ENCODE measurements at places on chromosomes 3 and 15.
A peak's percentile ranks its signal among the peaks of the same experiment; 100 is the strongest.

DNA sequence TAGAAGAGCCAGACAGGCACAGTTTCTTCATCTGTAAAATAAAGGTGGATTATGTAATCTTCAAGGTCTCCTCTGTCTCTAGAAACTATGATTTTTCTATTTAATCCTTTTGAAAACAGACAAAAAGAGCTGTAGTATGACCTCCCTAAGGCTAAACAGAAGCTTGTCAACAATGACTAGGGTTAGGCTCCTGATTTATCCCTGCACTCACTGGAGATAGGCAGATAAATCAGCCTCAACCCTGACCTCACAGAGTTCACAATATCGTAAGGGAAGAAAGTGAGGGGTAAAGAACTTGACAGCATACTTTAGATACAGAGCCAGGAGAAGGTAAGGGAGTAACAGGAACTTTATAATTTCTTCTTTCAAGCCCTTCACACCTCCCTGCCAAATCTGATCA, 124.8 kb downstream of the TMCC1 start:
- no peak for DNase-seq

DNA sequence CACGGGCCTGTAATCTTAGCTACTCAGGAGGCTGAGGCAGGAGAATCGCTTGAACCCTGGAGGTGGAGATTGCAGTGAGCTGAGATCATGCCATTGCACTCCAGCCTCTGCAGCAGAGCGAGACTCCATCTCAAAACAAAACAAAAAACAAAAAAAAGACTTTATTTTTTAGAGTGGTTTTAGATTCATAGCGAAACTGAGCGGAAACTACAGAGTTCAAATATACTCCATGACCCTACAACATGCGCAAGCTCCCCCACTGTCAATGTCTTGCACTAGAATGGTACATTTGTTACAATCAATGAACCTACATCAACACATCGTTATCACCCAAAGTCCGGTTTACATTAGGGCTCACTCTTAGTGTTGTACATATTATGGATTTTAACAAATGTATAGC, 2.2 kb upstream of the CRTAP start:
- DNase-seq: no peak

DNA sequence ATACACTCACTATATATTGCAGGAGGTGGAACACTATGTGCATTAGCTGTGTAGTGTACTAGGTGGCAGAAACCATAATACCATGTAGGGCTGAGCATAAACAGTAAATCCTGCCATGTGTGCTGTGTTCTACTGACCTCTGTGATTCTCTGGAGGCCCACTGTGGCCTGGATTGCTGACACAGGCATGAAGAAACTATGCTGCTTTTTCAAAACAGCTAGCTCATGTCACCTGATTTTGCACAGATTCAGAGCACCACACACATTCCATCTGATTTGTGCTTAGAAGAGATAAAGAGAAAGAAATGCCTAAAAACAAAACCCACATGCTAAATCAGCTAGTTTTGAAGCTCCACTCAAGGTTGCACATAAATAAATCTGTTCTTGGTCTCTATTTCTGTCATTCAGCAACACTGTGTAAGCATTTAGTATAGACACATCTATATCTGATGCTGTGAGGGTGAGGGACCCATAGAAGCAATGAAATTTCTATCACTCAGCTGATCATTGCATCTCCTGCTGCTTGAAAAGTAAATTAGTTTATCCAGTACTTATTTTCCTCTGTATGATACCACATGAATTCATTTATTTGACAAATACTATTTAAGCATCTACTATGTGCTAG, 1007.7 kb upstream of the SEMA6D start:
- no peak for DNase-seq

- DNase-seq: no peak
Observed at GRCh38 chr3:62295571-62295970, 77.8 kb downstream of the FEZF2 start.

DNA sequence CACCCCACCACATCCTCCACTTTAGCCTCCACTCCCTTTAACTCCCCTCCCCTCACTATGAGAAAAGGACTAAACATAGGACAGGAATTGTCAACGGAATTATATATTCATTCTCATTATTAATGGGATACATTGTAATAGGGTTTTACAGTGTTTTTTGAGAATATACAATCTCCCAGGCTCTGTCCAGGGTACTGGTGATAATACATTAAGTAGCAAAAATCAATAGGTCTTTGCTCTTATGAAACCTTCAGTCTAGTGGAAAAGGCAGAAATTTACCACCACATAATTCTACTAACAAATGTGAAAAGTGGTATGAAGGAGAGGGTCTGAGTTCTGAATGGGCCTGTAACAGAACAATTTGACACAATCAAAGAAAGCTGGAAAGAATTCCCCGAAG, 28.2 kb upstream of the IGSF11 start:
- DNase-seq: no peak

- DNase-seq: no peak
Observed at GRCh38 chr15:47288794-47289193, 428.5 kb upstream of the SEMA6D start.

GRCh38 chr3:109336291-109336861, 970 bp downstream of the DPPA4 start:
- peak; percentile 1 for DNase-seq

DNA sequence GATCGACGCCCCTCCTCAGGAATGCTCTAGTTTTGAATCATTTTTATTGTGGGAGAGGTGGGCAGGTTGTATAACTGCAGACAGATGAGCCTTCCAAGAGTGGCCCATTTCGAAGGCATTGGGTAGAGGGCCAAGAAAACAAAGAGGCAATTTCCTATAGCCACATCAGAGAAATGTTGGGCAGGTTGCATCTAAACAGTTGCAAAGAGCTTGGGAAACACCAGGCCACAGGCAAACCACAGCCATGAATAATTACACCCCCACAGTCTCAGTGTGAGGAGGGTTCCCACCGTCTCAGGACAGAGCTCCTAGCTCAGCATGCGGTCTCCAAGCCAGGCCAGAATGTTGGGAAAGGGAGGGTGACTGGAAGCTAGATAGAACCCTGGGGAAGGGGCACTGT, 257.3 kb downstream of the ABHD5 start:
- DNase-seq: no peak

DNA sequence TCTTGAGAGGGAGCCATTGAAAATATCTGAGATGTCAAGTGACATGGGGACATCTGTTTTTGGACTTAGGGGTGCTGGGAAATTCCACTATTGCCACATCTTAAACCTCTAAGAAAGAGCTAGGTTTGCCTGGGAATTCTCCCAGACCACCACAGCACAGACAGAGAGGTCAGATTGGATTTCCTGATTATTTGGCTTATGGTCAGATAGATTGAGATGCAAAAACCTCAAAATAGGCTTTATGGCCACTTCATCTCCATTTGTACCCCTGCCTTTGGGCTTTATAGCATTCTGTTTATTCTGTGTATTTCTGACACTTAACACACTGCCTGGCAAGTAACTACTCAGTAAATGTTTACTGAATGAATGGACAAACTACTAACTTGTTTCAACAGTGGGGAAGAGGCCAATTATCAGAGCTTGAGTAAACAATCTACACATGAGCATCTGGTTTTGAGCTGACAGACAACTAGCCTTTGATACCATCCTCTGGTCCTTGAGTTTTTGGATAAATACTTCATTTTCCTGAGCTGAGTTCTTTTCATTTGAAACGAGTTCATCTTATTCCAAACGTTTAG, 81.8 kb downstream of the TP63 start:
- DNase-seq: no peak

GRCh38 chr3:142884531-142884930, 4.4 kb downstream of the PCOLCE2 start:
- DNase-seq: no peak

GRCh38 chr15:89443581-89443980, 52.8 kb downstream of the RHCG start:
- no peak for DNase-seq

DNA sequence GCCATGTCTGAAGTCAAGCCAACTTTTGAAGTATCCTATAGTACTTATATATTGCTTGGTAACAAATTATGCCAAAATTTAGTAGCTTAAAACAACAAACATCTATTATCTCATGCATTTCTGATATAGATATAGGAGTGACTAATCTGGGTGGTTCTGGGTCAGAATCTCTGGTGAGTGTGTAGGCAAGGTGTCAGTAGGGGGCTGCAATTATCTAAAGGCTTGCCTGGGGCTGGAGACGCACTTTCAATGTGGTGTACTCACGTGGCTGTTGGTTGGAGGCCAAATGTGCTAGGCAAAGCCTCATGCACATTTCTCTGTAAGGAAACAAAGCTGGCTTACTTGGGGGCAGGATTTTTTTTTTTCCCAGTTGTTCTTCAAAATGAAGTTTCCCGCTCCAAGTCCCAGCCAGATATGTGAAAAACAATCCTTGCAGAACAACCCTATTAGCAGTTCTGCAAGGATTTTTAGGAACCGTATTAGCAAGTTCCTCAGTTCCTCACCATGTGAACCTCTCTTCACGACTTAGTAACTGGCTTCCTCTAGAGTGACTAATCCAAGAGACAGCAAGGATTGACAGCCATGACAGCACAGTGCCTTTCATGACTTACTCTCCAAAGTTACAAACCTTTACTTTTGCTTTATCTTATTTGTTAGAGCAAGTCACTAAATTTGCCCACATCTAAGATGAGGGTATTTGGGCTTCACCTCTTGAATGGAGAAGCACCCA, 25.8 kb downstream of the GREM1 start:
- DNase-seq: no peak

GRCh38 chr3:42402394-42403096, 7.9 kb downstream of the LYZL4 start:
- no peak for DNase-seq

All from CD4-positive, alpha-beta T cell treated with Interleukin-21 for 1 hour (primary cell).